Fibroblast of the aortic adventitia (primary cell): ENCODE measurements at places on chromosomes 5 and 9.
A peak's percentile ranks its signal among the peaks of the same experiment; 100 is the strongest.

DNA sequence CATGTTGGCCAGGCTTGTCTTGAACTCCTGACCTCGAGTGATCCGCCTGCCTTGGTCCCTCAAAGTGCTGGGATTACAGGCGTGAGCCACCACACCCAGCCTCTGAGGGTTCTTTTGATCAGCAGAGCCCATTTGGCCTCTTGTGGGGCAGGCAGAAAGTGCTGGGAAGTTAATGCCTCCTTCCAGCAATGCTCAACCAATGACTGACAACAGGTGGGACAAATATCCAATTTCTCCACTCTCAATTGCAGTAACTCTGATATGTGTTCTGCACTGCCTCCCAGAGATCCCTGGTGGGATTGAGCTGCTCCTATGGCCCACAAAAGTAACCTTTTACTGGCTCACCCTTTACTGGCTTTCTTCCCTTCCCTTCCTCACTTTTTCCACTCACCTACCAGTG is 79.9 kb upstream of the APC start:
- no peak for DNase-seq

DNA sequence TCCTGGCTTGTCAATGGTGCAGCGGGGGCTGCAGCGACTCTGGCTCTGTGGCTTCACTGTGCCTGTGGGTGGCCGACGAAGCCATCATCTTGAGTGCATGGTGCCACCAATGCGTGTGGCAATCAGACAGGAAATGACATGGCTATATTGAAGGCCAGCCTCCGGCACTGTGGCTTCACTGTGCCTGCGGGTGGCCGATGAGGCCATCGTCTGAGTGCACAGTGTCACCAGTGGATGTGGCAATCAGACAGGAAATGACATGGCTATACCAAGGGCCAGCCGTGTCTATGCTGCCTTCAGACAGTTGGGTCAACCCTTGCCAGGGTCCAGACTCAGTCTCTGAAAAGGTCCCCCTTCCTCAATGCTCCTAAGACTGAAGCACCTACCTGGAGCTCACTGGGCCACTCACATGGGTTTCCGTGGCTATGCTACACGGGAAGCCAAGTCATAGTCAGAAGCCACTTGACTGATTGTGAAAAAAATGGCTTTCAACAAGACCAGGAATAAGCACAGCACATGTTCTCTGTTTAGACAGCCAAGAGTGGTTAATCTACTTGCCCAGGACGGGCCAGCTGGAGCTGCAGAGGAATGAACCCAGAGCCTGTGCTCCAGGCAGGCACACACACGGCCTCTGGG is 67.5 kb upstream of the S1PR3 start:
- DNase-seq = no peak

DNA sequence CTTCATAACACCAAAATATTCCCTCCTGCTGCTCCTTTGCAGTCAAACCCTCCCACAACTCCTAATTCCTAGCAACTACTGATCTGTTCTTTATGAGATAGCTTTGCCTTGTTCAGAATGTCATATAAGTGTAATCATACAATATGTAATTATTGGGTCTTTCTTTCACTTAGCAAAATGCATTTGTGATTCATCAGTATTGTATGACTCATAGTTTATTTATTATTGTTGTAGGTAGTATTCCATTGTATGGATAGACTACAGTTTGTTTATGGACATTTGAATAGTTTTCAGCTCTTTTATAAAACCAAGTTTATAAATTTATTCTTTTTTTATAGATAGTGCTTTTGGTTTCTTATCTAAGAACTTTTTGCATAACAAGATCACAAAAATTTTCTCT is 468.2 kb upstream of the KIF2A start:
- DNase-seq = no peak

GRCh38 chr5:76794871-76795270 is 24.0 kb upstream of the F2RL1 start:
- DNase-seq = peak; percentile 74

DNA sequence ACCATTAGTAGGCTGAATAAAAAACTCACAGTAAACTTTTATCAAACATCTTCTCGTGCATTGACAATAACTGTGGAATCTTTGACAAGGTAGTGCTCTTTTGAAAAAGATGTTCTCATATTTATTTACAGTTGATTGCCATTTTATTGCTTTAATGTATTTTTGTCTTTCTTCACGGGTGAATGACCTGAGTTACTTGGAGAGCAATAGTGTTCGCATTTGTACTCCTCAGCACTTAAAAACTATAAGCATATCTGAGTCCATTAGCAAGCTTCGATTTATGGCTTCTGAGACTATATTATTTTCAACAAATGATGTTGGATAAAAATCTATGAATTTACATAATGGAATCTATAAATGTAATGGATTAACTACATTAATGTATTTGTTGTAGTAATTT is 1012.3 kb downstream of the CDH9 start:
- DNase-seq = no peak

DNA sequence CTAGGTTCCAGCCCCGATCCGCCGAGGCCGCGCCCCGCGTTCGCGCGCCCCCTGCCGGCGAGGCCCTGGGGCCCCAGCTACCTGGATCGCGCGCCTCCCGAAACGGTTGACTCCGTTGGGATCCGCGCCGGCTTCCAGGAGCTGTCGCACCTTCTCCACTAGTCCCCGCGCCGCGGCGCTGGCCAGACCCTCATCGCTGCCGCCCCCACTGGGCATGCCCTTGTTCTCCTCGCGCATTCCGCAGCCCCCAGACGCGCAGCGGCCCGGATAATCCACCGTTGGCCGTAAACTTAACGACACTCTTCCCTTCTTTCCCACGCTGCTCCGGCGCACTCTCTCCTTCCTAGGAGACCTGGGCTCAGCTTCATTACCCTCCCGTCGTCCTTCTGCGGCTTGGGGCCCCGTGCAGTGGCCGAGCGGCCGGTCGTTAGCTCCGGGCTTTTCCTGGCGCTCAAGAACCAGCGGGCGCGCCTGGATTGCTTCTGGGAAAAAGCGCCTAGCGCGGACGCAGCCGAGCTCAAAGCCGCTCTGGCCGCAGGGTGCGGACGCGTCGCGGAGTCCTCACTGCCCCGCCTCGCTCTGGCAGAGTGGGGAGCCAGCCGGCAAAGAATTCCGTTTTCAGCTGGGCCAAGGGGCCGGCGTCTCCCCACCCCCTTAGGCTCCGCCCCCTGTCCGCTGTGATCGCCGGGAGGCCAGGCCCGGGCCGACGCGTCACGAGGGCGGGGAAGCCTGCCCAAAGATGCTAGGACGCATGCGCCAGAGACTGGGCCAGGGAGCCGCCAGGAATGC is at the start of gene CDKN2B:
CDKN2B (minus strand) TSS at position 589 of the 789 bp plus-strand sequence; CDS start at position 237, 352 bp downstream.
- peak; percentile 98 for DNase-seq

- peak; percentile 82 for DNase-seq
Observed at GRCh38 chr5:115402822-115403577, 106.5 kb upstream of the CCDC112 start.

DNA sequence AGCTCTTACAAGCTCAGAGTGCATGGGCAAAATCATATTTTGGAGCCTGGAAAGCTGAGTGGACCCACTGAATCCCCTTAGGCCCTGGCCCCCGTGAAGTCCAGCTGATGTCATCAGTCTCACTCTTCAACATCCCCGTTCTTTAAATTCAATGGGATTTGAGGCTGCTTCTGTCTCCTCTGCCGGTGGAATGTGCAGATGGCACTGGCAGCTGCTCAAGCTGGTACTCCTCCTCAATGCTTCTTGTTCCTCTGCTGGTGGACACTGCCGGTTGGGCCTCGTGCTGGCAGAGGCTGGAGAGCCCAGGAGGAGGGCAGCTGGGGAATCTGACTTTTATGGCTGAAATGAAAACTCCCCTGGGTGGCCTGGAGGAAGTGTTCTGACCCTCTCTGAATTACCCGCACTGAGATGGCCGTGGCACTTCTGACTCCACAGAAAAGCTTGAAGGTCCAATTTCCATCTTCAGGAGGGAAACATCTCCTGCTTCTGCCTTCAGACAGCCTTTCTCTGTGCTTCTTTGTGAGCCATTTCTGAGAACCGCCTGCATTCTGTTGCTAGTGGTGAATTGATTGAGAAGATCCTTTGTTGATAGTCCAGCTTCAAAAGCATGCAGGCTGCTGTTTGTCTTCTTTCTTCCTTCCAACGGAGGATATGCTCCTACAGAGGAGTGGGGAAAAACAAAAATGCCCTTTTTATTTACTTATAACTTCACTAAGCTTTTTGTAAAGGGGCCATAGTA is 298.9 kb downstream of the TMEM38B start:
- no peak for DNase-seq

DNA sequence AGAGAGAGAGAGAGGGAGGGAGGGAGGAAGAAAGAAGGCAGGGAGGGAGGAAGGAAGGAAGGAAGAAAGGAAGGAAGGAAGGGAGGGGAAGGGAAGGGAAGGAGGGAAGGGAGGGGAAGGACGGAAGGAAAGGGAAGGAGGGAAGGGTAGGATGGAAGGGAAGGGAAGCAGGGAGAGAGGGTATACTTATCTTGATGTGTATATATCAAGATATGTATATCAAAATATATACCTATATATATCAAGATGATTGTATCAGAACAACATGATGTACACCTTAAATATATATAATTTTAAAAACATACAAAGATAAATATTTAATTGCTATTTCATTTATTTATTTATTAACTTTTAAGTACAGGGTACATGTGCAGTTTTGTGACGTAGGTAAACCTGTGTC is 96.8 kb upstream of the ADAMTS16 start:
- DNase-seq = no peak

GRCh38 chr9:88992556-88992955 is 1.3 kb downstream of the S1PR3 start:
- peak; percentile 39 for DNase-seq

DNA sequence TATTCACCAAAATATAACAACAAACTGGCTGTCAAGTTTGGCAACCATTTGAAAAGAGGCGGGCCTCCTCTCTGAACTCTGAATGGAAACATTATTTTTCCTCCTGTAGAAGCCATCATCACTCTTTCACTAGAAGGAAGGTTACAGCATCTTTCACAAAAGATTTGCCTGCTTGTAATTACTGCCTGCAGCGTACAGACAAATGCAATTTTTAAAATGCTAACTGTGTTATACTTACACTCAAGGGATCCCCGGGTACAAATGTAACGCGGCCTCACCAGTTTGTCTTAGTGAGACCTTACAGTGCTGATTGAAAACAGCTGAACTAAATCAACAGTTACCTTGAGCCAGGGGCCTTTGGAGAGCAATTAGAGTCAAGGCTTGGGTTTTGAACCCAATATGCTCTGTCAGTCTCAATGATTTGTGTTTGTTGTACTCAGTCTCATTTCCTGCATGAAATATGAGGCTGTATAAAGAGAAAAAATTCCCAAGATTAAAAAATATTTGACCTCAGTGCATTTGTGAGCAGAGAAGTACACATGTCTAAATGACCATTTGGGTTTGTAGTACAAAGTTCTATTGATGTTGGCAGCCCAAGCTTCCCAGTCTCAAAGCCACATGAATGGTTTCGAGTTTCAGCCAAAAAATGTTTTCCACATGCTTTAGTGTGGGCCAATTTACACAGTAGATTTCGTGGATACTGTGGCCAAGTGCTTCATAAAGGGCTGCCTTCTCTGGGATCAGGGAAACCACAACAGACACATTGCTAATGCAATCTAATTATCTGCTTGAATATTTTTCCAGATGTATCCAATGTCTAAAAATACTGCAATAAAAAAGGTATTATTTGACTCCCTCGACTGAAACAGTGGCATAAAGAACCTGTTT is 500.0 kb downstream of the SPATA31D1 start:
- peak; percentile 99 for DNase-seq

- no peak for DNase-seq
Observed at GRCh38 chr9:104556830-104557634, 11.9 kb upstream of the OR13C8 start.

GRCh38 chr9:120862452-120862851 is 14.5 kb downstream of the PHF19 start:
- no peak for DNase-seq

DNA sequence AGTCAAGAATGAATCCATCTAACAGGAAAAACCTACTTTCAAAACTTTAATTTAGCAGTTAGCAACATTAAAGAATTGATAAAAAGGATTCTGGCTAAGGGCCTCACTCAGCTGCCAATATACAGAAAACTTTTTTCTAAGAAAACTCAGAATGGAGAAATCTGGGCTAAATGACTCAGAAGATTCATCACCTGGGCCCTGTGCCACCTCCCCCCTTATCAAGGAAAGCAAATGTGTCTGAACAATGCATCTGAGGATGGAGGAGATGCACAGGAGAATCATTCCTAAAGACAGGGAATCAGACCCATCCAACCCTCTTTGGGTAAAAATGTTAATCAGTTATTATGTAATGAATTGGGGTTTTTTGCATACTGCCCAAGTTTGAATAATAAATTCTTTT is 592.0 kb upstream of the DMAC1 start:
- peak; percentile 70 for DNase-seq
